ENCODE measurements at places on chromosomes 3 and 15. TPM values are rescaled to one million over a fixed set of nuclear protein-coding genes. Genes with fewer than 3 reads are reported as not detected.

CPN2 gene
- total RNA-seq = not detected

GRCh38 chr3:186746008-186746407 is 28.8 kb downstream of the KNG1 start:
- peak; percentile 66 for DNase-seq

NR2E3 gene
- 2.1 TPM for total RNA-seq

DNA sequence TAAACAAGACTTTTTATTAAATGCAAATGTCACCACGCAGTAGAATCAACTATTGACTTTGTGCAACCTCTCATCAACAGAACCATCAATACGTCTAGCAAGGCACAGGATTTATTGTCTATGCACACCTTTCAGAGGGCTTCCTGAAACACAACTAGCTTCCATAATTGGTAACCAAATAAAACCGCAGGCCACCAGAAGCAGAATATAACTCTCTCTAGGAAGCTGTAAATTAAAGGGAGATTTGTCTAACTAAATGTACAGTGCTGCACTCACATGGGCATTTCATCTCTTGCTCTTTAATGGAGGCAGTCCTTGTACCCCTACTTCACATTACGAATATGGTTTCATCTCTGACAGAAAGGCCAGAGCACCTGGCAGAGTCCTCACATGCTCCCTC is 93.0 kb downstream of the FHIT start:
- no peak for DNase-seq

GRCh38 chr15:27353856-27354255 is 382.9 kb downstream of the GABRG3 start:
- no peak for DNase-seq

GP5 gene
- total RNA-seq = not detected

- no peak for DNase-seq
Observed at GRCh38 chr3:31065765-31066164, 171.3 kb upstream of the GADL1 start.

DNA sequence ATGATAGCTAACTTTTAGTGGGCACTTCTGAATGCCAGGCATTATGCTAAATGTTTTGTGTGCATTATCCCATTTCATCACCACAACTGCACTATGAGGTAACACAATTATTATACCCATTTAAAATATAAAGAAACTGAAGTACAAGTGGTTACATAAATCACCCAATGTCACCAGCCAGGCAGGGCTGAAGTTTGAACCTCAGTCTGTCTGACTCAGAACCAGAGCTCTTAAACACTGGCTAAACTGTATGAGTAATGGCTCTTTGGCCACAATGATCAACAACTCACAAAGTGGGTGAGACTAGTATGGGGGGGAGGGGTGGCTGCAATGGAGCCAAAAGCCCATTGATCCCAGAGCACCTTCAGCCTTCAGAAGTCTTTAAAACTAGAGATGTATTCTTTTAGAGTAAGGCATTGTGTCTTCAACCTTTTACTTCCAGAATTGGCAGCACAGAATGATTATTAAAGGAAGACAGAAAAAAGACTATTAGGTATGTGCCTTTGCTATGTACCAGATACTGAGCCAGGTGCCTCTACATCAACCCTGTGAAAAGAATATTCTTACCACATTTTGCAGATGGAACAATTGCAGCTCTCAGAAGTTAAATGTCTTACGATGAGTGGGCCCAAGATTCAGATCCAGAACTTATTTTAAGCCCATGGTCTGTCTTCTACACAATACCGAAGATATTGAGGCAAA is 166.9 kb downstream of the UACA start:
- DNase-seq = no peak

MME gene
- 2.1 TPM for total RNA-seq

- no peak for DNase-seq
Observed at GRCh38 chr15:29937956-29938355, 115.7 kb upstream of the TJP1 start.

- DNase-seq = no peak
Observed at GRCh38 chr3:32200992-32201758, 37.3 kb upstream of the CMTM8 start.

- no peak for DNase-seq
Observed at GRCh38 chr3:123696808-123697207, 112.0 kb upstream of the HACD2 start.

- DNase-seq = no peak
Observed at GRCh38 chr3:145865399-145866018, 295.5 kb downstream of the PLOD2 start.

EPHB1 gene
- 0.15 TPM for total RNA-seq

GRCh38 chr15:94206463-94207167 is 24.7 kb upstream of the MCTP2 start:
- no peak for DNase-seq

ZIC4 gene
- total RNA-seq = not detected

KIF15 gene
- total RNA-seq = 25.8 TPM

DNA sequence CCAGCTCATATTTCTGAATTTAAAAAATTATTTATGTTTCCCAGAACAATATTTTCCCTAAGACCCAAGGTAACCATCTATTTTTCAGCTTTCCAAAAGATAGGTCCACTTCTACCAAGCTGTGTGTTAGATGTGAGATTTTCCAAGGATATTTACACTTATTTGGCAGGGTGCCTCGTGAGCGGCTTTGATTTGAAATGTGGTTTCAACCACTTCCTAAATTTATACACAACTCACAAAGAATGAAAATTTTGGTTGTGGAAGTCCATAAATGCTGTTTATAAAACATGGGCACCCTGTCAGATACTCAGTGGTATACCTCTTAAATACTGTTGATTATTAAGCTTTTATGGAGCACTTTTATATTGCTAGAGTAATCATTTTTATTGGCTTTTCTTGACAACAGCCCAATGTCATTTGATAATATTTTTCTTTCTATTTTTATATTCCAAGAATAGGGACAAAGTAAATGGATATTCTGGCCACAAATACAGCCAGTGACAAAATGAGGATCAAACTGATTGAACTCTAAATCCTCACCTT is 57.6 kb downstream of the GAP43 start:
- DNase-seq = no peak
